ENCODE measurements at places on chromosomes 6 and 20. TPM values are rescaled to one million over a fixed set of nuclear protein-coding genes. Genes with fewer than 3 reads are reported as not detected.

- DNase-seq: no peak
Measured at GRCh38 chr20:329851-330232, 4.5 kb downstream of the SOX12 start.

GRCh38 chr6:28597924-28598722 is 72.4 kb downstream of the GPX5 start:
- no peak for DNase-seq

- DNase-seq: no peak
Measured at GRCh38 chr6:148211777-148212324, 130.8 kb upstream of the SASH1 start.

DNA sequence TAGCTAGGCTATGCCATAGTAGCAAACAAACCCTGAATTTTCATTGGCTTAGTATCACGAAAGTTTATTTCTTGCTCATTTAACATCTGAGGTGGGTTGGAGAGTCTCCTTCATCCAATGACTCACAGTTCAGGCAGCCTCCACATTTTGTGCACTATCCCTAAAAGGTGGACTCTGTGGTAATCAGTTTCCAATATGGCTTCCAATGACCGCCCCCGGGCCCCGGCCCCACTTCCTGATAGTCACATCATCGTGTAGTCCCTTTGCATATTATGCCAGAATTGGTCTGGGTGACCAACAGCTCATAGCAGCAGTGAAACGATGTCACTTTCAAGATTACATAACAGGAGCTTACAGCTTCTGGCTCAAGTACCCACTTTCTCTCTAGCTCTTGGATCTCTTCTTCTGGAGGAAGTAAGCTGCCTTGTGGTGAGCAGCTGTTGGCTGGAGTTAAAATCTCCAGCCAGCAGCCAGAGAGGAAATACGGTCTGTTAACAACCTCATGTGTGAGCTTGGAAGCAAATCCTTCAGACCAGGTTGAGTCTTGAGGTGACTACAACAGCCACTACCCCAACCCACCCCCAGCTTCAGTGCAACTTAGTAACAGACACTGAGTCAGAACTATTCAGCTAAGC is 7.8 kb downstream of the HCRTR2 start:
- DNase-seq: no peak

CCN2 gene
- 14.3 TPM for total RNA-seq
